ENCODE measurements at places on chromosomes 1 and 21.

- DNase-seq, result no peak
Observed at GRCh38 chr1:170134521-170134920, 11.2 kb upstream of the NTMT2 start.

DNA sequence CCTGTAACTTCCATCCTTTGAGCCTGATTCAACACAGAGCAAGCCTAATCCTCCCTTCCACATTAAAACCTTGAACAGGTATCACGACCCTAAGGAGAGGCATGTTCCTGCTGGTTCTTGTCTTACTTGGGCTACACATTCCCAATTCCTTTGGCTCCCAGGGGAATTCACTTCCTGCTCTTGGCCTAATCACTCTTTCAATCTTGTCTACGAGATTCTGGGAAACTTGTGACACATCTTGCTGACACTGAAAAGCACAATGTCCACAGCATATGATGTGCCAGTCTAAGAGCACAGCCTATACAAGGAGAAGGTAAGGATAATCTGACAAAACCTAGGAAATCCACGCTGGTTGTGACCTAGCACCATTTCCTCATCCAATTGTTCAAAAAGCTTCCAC is 163.9 kb downstream of the GABPA start:
- DNase-seq, result no peak

DNA sequence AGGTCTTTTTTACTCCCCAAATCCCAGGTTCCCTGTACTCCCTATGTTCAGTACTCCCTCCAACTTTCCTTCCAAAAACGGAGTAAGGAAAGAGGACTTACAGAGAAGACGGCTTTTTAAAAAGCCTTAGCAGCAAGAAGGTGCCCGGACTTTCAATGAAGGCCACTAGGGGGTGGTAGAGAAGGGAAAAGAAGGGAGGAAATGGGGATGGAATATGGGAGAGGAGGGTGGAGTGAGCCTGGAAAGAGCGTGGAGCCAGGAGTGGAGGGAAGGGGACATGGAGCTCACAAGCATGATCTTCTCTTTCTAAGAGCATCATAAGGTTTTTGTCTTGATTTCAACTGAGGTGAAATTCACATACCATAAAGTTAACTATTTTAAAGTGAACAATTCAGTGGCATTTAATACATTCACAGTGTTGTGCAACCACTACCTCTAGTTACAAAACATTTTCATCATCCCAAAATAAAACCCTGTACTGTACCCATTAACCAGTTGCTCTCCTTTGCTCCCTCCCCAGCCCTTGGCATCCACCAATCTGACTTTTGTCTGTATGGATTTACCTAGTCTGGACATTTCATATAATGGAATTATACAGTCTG is 129.9 kb downstream of the ZNF281 start:
- DNase-seq, result peak; percentile 17

- DNase-seq, result no peak
Observed at GRCh38 chr1:221416723-221417122, 325.2 kb downstream of the DUSP10 start.

DNA sequence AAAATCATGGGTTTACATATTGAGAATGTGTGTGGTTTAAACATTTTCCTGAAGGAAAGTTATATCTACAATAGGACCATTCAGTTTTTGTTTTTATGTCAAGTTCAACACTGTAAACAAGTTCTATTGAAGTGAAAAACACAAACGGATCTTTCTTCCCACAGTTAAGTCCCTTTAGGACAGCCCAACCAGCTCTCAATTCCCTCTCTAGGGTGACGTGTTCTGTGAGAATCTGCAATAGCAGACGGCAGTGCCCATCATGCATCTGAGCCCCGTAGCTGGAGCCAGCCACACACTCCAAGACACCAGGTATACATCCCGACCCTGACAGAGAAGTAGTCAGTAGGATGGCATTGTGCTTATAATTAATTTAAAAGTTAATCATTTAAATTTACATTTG is 26.3 kb upstream of the IVNS1ABP start:
- DNase-seq, result no peak

- no peak for DNase-seq
Observed at GRCh38 chr1:154741741-154742495, 128.2 kb downstream of the KCNN3 start.

- DNase-seq, result no peak
Observed at GRCh38 chr1:150161747-150162581, 12.2 kb downstream of the PLEKHO1 start.

- DNase-seq, result no peak
Observed at GRCh38 chr1:65193129-65193695, 45.2 kb downstream of the AK4 start.

GRCh38 chr1:81937791-81938450 is 137.2 kb downstream of the ADGRL2 start:
- no peak for DNase-seq

DNA sequence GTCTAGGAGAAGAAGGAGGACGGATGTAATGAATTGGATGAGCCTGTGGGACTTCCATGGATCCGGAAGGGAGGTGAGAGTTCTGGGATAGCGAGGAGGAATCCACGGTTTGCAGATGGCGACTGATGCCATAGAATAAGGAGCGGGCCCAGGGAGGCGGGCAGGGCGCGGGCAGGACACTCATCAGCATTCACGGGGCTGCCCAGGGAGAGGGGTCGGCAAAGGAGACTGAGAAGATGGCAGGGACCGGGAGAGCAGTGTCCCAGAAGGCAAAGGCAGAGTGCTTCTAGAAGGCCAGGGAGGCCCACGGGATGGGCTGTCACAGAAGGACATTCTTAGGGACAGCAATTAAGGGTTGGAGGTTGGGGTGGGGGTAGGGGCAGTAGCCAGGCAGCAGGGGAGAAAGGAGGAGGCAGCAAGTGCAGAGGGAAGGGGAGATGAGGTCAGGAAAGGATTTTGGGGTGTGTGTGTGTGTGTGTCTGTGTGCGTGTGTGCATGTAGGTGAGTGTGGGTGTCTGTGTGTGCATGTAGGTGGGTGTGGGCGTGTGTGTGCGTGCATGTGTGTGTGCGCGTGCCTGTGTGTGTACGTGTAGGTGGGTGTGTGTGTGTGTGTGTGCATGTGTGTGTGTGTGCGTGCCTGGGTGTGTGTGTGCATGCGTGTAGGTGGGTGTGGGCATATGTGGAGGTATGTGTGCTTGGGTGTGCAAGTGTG is 1.1 kb upstream of the COL8A2 start:
- no peak for DNase-seq

- DNase-seq, result no peak
Observed at GRCh38 chr1:23795676-23796465, 4.7 kb downstream of the GALE start.

DNA sequence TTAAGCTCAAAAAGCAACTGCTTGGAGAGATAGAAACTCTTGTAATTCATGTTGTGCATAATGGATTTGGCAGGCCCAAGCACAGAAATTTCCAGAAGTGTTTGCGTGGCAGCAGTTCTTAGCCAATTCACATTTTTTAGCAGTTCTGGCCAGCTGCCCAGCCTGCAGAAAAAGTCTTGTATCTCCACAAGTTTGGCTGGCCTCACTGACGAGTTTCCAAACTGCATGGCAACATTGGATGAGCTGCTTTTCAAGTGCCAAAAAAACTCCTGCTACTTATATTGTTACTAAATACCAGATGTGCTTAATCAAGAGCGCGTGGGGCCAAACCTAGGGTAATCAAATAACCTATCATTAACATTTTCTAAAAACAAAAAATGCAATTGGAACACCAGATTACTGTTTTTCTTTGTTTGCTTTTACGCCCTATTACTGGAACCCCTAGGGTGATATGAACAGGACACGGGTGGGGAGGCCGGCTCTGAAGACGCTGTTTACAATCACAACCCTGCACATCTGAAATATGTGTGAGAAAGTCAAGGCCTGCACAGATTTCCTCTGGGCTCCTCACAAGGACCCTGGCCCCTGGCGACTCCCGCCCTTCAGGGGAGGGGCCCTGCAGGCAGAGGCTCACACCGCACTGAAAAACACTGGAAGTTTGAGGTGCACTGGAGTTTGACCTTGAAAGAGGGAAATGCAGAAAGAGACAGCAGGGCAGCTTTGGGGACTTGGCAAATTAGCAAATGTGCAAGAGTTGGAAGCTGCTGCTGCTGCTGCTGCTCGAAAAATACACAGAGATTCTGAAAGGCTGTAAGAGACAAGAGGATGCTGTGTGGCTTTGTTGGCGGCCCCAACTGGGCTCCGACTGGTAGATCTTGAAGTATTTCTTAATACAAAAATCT is 55.2 kb upstream of the TARBP1 start:
- no peak for DNase-seq

Data from activated CD4-positive, alpha-beta T cell treated with anti-CD3 and anti-CD28 coated beads, Interleukin-2, amount 50 U/mL, for 16 hours (primary cell).